ENCODE measurements at places on chromosomes 13 and 19.

DNA sequence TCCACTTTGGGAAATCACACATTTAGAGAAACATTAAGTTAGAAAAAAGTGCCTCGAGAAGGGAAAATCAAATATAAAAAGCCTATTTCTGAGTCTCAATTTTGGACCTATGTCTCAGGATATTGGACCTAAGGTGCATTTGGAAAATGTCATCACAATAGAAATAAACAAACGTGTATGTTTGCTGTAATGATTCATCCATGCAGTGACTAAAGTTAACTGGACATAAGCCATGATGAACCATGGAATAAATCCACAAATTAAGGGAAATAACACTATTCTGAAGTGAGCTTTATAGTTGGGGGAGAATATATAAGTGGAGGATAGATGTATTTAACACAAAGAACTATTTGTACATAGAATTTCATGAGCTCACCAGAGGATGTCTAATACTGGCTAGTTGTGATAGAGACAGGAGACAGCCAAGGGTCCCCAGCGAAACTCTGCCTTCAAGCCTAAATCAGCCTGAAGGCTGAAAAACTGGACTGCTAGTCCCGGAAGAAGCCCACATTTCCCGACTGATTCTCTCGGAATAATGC, 963.3 kb upstream of the SPRY2 start:
- no peak for DNase-seq

GRCh38 chr19:36059180-36059910, 4.6 kb downstream of the WDR62 start:
- no peak for DNase-seq

DNA sequence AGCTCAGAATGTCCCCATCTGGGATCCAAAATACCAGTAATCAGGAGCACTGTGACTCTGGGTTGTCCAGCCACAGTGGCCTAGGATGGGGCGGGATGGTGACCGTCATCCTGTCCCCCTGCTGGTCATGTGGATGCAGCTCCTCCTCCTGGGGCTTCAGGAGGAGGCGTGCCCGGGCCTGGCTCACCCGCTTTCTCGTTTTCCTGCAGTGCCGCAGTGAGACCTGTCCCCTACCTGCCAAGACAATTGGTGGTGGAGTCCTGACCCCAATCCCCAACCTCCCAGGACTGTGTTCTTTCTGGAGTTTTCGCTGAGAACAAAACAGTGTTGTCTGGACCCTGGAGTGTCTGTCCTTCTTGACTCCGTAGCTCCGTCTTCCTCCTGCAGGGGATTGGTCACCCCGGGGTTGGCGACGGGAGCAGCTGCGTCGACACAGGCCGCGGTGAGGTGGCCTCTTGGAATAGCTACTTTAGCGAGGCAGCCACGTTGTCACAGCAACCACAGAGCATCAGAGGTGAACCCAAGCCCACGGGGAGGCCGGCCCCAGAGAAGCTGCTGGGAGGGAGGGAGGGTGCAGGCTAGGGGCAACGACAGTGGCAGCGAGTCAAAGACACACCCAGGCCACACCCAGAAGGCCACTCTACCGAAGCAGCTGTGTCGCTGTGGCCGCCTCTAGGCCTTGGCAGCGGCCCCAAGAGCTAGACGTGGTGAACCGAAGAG, 10.2 kb upstream of the EMC10 start:
- DNase-seq: no peak

- peak; percentile 16 for DNase-seq
These were observed 28.7 kb downstream of the LACC1 start for GRCh38 chr13:43908156-43909126.

GRCh38 chr13:31015199-31015598, 82.7 kb downstream of the TEX26 start:
- DNase-seq: no peak

GRCh38 chr13:61192826-61193225, 222.8 kb downstream of the PCDH20 start:
- DNase-seq: no peak

GRCh38 chr13:28680541-28680940, 21.6 kb downstream of the POMP start:
- DNase-seq: no peak

DNA sequence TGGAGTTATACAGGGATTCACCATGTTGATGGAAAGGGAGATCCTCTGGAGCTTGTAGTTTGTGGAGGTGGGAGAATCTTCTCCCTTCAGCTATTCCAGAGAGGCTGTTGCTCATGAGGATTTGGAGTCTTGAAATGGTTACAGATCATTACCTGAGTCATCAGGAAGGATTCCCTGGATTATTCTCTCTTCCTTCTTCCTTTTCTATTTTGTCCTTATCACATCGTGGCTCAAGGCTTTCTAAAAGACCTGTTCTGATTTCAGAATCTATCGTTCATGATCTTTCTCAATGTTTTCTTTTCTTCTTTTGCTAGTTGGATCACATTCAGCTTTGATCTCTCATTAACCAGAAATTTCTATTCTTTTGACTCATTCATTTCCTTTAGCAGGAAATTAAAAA, 196.0 kb downstream of the KLF5 start:
- DNase-seq: no peak

DNA sequence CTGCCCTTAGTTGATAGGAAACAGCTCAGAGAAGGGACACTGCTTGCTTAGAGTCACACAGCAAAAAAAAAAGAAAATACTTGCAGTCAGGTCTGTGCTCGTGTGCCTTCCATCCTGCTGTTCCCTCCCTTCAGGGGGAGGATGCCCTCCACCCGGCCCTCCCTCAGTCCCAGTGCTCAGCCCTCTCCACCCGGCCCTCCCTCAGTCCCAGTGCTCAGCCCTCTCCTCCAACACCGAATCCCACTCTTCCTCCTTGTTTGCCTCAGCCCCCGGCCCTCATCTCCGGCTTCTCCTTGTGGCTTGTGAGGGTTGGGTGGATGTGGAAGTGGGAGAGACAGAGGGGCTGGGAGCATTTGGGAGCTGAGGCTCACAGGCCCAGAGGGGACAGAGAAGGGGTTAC, 5.8 kb downstream of the TFPT start:
- DNase-seq: no peak

GRCh38 chr13:76792731-76793347, 93.4 kb downstream of the KCTD12 start:
- no peak for DNase-seq

DNA sequence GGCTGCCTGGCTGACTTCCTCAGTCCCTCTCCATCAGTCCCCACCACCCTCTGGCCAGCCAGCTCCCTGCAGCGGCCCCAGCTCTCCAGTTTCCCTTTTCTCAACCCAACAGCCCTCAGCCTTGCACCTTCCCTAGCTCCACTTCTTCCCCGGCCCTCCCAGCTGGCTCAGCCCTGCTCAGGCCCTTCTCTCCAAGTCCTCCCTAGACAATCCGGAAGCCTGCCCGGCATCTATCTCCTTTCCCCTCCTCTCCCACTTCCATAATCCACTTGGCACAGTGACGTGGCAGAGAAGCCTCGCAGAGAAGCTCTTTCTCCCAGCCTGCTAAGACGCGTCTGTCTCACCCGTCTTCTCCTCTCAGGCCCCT, 1.1 kb downstream of the UBXN6 start:
- no peak for DNase-seq

DNA sequence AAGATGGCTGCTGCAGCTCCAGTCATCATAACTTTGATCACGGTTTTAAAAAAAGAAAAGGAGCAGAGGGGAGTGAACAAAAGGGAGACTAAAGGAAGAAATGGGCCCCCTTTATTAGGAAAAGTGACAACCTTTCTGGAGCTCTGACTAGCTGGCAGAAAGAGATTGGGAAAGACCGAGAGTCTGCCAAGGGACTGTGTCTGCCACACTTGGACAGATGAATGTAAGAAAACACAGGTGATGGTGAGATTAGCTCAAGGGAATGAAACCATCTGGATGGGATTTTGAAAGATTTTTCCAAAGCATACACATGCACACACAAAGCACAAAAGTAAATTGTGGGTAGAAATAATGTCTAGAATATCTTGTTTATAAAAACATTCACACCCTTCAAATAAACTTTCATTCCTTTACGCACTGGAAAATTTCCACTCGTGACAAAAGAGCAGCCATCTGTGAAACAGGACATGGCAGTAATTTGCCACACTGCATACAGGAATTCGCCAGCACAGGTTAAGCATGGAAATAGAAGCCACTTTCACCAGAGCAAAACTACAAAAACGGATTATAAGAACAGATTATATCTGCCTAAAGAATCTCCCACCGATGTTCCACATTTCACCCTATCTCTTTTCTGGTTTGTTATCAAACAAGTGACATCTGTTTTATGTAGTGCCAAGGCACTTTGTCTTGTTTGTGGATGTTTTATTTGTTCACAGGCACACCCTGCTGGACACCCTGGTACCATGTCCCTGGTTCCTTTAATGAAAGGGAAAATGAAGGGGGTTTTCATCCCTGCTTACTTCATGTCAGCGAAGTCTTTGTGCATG, 819.5 kb downstream of the DIAPH3 start:
- DNase-seq: no peak

GRCh38 chr13:101763191-101763590, 310.7 kb downstream of the ITGBL1 start:
- DNase-seq: no peak

Measured in naive B cell (primary cell).